Stimulated activated CD8-positive, alpha-beta memory T cell treated with anti-CD3 and anti-CD28 coated beads, Interleukin-2, amount 100 ng/mL, for 1 hour (primary cell): ENCODE measurements at places on chromosomes 3 and 15.

- DNase-seq: no peak
Observed at GRCh38 chr3:134197681-134198261, 52.9 kb downstream of the RYK start.

DNA sequence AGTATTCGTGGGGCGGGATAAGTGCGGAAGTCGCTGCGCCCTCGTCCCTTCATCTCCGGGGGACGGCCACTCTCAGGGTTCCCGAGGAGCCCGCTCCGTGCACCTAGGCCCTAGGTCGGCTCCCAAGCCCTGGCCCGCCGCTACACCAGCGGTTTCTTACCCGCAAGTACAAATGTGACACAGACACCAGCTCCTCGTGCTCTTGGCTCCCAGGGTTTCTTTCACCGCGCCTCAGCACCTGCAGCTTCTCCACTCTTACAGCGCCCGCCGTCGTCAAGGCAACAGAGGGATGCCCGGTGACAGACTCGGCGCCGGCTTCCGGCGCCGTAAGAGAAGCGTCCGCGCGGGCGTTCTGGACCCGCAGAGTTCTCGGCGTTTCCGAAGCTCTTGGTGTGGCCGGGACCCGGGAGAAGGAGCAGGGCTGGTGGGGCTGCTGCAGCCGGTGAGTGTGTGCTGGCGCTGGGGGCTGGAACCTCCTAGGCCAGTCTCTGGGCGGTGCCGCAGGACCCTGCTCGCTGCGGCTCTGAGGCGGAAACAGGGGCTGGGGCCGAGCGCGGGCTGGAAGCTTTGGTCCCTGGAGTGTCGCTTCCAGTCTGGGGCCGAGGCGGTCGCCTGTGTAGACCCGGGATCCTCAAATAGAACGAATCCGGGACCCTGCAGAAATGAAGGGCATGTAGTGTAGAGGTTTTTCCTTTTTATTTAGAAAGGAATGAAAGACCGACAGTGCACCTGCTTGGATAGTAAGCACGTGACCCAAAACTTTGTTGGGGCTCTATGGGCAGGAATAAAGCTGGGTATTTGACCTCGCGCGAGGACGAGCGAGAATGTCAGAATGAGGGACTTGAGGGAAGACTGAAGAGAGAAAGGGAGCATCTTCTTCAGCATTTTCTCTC, 155.4 kb upstream of the GOLGA6L4 start:
- no peak for DNase-seq

DNA sequence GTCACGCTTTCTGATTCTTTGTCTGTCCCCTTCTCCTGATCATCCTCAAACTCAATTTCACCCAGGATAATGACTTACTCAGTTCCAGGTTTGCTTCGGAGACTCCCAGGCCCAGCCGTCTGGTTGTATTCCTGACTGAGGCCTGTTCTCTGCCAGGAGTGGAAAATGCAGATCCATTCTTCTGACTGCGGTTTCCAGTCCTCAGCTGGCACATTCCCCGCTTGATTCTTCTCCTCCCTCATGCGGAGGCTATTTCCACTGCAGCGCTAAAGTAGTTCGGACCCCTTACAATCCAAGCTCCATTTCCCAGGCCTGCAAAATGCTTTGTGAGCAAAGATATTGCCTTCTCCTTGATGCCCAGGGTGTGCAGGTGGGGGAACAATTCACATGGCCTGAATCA, 47.2 kb upstream of the GALNT15 start:
- DNase-seq: no peak

- no peak for DNase-seq
Observed at GRCh38 chr3:155876503-155876902, 6.1 kb downstream of the GMPS start.

DNA sequence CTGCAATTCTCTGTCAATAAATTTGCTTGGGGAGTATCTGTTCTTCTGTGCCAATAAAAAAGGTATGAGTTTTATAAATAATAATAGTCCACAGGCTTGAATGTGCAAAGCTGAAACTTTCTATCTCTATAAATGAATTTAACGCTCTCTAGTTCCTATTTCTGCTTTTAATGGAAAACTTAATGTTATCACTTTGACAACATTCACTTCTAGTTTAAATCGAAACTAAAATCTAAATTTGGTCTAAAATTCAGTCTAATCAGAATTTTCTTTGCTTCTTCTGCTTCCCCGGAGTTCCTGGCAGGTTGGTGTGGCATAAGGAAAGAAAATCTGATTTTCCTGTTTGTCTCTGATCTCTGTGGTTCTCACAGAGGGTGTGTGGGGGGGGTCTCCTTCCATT, 450.1 kb upstream of the TBL1XR1 start:
- no peak for DNase-seq

DNA sequence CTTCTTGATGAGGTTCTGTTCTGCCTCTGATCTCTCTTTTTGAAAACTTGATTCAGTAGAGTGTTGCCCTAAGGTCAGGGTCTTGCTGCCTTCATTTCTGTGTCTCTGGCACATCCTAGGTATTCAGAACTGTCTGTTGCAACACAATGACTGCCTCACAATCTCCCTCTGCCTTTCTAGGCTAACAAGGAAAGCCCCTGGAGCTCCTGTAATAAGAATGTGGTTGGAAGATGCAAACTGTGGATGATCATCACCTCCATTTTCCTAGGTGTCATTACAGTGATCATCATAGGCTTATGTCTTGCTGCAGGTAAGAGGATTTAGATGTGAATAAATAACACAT, 7.0 kb downstream of the C3orf52 start:
- no peak for DNase-seq

GRCh38 chr3:184712248-184713039, 580 bp upstream of the MAGEF1 start:
- no peak for DNase-seq

DNA sequence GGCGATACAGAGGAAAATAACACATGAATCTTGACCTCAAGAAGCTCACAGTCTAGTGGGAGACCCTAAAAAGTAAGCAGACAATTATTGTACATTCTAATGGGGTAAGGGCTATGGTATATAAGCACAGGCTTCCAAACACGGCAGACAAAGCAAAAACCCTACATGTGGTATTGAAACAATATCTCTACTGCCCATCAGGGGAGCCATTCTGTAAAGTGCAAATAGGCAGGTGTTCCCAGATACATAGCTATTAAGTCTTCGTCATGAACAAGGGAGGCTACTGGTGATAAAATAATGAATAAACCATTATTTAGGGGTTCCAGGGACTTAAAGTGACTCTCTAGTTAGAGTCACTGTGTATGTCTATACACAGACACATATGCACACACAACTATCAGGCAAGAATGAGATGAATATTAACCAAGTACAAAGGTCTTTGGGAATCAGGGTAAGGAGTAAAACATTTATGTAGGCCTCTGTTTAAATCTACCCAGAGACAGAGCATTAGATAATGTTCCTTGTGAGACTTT, 38.7 kb upstream of the ASB14 start:
- no peak for DNase-seq

- DNase-seq: no peak
Observed at GRCh38 chr3:127068111-127068810, 85.3 kb downstream of the PLXNA1 start.

DNA sequence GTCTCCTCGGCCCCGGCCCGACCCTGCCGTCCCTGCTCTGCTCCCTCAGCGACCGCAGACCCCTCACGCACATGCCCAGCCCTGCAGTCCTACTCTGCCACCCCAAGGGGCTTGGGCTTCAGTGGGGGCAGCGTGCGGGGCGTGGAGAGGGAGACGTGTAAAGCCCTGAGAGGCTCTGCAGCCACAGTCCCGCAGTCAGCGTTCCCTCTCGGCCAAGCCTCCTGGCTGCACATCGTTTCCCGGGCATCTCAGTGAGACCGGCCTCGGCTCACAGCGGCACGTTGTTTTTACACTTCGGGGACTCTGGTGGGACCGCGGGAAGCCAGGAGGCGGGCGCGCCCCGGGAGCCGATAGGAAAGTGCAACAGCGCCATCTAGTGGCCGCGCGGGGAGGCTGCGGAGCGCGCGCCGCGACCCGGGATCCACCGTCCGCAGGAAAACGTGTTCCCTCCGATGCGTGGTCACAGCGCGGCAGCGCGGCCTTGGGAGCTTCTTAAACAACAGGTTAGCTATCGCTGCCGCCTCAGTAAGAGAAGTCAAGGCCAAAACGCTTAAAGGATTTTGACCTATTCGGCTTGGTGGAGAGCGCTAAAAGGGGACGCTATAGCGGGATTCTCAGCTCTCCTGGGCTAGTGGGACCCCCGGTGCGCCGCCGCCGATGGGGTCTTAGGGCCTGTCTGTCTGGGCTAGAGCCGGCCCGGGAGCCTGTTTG, 226.8 kb upstream of the IGF1R start:
- peak; percentile 29 for DNase-seq

- DNase-seq: no peak
Observed at GRCh38 chr3:42118762-42119361, 27.7 kb downstream of the TRAK1 start.

DNA sequence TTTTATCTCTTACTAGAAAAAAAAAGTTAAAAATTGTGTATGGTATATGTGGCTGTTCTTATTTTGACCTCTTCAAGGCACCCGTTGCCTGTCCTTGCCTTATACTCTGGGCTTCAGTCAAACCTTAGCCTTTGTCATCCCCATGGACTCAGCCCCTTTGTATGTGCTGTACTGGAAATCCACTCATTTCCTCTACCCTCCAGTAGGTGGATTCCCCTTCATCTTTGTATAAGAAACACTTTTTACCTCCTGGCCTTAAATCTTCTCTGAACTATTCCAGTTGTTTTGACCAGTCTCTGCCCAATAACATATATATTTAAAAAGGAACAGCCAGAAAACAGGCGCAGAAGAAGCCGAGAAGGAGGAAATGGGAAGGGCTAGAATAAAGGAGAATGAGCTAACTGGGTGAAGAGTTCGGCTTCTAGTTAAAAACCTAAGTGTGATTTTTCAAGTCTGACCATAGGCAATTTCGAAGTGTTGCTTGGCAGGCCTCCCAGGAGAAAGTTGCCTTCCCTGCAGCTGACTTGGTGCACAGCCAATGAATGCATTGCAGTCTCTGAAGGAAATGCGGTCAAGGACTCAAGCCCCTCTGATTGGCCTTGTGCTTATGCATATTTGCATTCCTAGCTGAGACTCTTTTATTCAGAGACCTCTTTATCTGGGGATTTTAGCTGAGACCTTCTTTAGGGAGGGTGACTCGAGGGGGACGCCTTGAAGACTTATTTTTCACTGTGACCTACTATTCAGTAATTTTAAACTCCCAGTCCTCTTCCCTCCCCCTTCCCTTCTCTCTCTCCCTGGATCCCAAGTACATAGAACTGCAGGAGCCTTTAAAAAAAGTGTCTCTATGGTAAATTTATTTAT, 277.4 kb downstream of the ROBO1 start:
- DNase-seq: no peak

GRCh38 chr3:122898298-122898697, 103.4 kb downstream of the SLC49A4 start:
- DNase-seq: no peak

DNA sequence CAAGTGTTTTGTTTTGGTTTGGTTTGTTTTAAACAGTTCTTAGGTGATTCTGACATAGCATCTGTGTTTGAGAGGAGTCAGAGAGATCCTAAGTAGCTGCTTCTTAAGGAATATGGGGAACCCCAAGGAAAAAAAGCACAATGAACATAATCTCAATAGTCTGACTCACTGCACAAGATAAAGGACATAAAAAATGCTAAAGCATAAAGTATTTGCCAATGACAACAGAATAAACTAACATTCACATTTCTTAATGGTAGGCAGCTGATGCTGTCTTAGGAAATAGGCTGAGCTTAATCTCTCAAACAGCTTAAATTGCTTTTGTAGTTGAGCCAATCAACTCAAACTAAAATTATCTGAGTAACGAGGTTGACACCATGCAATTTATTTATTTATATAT, 2.9 kb downstream of the NCEH1 start:
- DNase-seq: no peak

DNA sequence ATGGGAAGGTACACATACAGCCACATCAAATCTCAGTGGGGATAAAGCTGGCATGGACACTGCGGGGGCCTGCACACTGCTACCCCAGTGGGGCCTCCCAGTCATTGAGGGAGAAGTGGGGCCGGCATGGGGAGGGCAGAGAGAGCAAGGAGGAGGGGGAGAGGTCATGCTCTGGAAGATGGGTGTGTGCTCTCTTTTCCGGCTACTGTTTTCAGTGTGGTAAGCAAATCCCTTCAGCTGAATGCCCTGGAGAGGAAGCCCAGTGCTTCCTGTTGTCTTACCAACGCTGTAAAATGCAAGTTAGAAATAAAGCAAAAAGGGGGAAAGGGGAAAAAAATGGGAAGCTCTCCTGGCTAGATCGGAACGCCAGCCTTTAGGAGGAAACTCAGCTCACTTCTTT, 30.8 kb downstream of the NRROS start:
- DNase-seq: no peak

DNA sequence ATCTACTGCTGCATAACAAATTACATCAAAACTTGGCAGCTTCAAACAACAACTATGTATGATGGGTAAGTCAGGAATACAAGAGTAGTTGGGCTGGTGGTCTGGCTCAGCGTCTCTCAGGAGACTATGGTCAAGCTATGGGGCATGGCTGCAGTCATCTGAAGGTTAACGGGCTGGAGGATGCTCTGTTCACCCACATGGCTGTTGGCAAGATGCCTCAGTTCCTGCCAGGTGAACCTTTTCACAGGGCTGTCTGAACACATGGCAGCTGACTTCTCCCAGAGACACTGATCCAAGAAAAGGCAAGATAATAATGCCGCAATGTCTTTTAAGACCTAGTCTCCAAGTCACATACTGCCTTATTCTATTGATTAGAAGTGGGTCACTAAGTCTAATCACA, 63.7 kb downstream of the GPR176 start:
- DNase-seq: no peak

DNA sequence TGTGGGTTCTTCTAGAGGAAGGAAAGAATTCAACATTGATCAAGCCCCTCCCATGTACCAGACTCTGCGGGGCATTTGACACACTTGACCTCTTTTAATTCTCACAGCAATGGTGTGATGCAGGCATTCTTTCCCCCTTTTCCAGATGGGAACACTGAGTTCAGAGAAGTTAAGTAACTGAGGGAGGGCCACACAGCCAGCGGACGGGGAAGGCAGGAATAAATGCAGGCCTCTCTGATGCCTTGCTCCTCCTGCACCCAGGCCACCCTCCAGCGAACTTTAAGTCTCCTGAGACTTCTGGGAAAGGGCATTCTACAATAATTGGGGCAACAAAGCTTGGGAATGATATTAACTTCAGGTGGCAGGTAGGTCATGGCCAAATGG, 227.4 kb downstream of the UACA start:
- DNase-seq: no peak

DNA sequence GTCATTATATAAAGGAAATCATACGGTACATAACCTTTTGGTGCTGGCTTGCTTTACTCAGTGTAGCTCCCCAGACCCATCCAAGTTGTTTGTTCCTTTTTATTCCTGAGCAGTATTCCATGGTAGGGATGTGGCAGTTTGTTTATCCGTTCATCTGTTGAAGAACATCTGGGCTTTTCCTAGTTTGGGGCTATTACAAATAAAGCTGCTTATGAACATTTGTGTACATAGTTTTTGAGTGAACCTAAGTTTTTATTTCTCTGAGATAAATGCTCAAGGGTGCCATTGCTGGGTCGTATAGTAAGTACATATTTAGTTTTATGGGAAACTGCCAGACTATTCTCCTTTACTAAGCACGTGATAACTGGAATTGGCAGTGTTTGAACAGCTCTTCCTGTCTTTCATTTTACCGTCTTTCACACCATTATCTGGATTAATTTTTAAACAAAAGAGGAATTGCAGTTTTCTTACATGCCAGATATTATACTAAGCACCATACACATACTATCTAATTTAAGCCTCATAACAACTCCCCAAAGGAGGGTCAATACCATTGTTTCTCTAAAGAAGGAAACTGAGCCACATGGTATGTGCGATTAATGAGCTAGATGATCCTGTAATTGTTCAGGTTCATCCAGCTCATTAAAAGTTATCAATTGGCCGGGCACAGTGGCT, 85.6 kb downstream of the PTPRG start:
- no peak for DNase-seq

- no peak for DNase-seq
Observed at GRCh38 chr15:41648097-41648496, 12.1 kb upstream of the MGA start.
